CD4-positive, alpha-beta T cell treated with Interleukin-6 at 100 ng/mL for 8 hours (primary cell): ENCODE measurements at places on chromosomes 12 and 14.

GRCh38 chr12:1531654-1532374 lies 62.6 kb downstream of the FBXL14 start:
- no peak for DNase-seq

DNA sequence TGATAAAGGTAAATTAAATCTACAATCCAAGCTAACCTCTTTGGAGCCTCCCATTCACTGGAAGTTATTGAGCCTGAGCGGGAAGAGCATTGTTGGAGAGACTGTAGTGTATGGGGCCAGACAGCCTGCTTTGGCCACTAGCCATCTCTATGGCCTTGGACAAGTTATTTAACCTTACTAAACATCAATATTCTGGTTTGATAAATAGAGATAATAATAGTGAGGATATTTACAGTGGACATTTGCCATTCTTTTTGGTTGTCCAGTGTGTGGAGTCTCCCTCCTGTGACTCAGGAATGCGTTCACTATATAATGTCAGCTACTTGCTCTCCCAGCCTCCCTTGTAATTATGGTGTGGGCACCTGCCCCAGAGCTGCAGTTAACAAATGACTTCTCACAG lies 216.1 kb downstream of the SLC38A4 start:
- no peak for DNase-seq

DNA sequence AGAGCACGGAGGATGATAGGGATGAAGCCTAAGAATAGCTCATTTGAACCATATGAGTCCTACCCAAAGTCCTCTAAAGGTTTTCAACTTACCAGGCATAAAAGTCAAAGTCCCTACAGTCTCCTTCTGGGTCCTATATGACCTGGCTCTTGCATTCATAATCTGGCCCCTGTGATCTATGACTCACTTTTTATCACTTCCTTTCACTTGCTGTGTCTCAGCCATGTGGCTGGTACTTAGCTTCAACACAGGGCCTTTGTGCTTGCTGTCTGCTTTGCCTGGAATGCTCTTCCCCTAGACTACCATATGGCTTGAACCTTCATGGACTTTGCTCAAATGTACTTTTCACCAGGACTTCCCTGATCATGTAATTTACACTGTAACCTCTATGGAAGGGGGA lies 137.6 kb upstream of the TMTC1 start:
- DNase-seq = no peak

- DNase-seq = no peak
These were observed 123.1 kb downstream of the GALC start for GRCh38 chr14:87869619-87870583.

- no peak for DNase-seq
These were observed 282.1 kb downstream of the RPS29 start for GRCh38 chr14:49303946-49304516.

DNA sequence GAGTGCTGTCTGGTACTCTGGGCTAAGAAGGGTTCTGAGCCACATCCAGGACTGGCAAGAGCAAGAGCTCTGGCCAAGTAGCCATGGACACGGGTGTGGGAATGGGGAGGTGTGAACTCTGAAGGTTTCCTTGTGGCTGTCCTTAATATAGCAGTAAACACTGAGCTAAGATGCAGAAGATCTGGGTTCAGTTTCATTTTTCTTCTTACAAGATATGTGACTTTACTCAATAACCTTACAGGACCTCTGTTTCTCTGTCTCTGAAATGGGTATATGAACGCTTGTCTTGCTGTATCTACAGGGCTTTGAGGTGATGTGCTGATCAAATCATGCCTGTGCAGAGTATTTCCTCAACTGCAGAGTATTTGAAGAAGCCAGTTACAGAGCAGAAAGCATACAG lies 521.2 kb downstream of the VRK1 start:
- DNase-seq = no peak

- DNase-seq = no peak
These were observed 283.5 kb downstream of the KSR2 start for GRCh38 chr12:117685110-117685926.

GRCh38 chr12:25278269-25278668 lies 27.5 kb upstream of the KRAS start:
- DNase-seq = no peak

DNA sequence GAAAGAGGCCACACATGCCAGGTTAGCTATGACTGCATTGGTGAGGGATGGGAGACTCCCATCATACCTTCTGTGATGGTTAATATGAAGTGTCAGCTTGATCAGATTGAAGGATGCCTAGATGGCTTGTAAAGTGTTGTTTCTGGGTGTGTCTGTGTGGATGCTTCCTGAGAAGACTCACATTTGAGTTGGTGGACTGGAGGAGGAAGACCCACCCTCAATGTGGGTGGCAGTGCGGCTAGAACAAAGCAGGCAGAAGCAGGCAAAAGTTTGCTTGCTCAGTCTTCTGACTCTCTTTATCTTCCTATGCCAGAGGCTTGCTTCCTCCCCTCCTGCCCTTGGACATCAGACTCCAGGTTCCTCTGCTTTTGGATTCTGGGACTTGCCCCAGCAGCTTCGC lies 88.2 kb downstream of the SSPN start:
- no peak for DNase-seq

DNA sequence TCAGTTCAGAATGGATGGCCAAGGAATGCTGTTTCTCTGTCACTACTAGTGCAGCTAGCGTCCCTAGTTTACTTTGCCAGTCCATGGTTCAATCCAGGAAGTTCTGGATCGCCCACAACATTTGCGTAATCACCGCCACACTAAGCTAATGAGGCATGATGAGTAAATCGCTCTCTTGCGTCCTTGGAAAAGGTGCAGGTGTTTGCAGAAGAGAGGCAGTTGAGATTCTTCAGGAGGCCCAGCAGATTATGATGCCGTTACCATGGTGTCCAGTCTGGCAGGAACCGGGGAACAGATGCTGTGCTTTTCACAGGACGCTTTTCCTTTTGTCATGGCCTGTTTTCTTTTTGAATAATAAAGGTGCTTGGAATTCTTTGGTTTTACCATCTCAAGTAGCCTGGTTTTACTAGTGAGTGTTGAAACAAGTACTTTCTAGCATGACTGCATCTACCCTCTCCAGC lies 9.0 kb downstream of the TPH2 start:
- DNase-seq = no peak

- no peak for DNase-seq
These were observed 190.2 kb downstream of the FSCB start for GRCh38 chr14:44316647-44317440.

DNA sequence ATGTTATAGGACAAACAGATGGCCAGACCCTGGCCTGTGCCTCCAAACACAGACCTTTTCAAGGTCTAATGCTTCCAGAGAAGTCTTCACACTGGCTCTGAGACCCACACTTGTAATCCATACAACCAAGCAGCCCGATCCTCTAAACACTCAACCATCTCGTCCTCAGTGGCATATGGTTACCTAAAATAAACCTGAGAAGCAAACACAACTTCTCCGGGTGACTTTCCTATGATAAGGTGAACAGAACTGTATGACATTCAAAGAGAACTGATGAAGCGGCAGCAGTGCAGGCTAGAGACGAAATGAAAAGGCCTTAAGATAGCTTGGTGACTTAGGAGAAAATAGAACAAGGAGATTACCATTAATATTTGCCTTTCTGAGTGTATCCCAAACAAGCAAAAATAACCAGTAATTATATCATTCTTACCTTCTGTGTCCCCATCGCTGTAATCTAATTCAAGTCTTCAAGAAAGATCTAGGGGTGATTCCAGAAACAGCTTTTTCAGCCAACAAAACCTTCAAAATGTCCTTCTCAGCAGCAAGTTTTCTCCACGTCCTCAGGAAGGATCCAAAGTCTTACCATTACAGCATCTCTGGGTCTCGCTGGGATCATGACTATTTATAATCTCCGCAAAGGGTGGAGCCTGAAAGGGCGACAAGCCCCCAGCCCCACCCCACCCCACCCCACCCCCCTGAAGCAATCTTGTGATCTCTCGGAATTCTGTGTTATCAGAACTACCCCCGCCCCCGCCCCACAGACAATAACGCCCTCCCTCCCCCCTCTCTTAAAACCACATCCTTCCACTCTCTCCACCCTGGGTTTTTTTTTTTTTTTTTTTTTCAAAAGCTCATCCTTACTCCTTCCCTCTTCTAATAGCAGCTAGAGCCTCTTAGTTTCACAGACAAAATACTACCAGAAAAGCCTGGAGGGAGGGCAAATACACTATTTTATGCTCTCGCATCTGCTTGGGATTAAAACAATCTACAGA lies at the start of gene SLC2A3:
Gene SLC2A3, minus strand, starts transcription at position 598 of the 992 bp plus-strand sequence. Its CDS starts 153 bp downstream, at position 445.
- peak; percentile 93 for DNase-seq

DNA sequence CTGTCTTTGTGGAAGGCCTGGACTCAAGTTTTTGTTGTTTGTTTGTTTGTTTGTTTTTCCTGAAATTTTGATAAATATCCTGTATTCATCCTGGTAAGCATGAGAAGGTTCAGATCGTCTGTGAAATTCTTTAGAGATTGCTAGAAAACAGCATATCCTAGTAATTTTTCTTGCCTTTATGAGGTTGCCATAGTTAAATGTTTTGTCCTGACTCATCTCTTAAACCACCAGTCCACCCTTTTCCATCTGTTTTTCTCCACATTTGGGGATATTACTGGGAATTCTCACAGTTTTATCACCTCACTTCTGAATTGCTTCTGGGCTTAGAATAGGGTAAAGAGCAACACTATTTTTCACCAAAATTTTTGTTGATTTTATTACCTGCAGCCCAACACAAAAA lies 248.3 kb downstream of the FBXL14 start:
- DNase-seq = no peak

DNA sequence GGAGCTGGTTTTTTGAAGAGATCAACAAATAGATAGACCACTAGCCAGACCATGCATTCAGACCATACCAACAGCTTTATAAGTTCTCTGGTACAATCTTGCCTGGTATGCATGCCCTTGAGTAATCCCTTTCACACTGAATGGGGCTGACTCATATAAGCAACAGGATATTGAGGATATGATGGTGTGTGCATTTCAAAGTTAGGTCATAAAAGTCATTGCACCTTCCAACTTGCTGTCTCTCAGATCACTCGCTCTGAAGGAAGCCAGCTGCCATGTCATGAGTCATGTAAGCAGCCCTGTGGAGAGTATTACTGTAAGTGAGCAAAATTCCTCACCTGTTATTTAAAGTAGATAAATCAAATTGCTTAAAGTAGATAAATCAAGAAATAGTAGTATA lies 45.0 kb upstream of the OR6J1 start:
- DNase-seq = no peak

GRCh38 chr12:81128930-81129554 lies 51.2 kb downstream of the ACSS3 start:
- DNase-seq = no peak

GRCh38 chr14:90630171-90630806 lies 185.9 kb downstream of the TTC7B start:
- DNase-seq = no peak

DNA sequence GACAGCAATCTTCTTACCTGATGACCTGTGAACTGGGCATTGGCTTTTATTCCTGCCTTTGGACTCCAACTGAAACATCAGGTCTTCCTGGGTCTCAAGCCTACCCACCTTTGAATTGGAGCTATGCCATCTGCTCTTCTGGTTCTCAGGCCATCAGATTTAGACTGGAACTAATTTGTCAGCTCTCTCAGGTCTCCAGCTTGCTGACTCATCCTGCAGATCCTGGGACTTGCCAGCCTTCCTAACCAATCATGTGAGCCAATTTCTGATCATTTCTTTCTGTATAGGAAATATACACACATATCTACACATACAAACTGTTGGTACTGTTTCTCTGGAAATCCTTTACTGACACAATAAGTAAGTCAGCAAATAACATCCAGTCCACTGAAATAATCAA lies 65.3 kb upstream of the TSPAN8 start:
- no peak for DNase-seq

GRCh38 chr12:48037267-48037915 lies 33.1 kb upstream of the COL2A1 start:
- DNase-seq = no peak

GRCh38 chr12:113049976-113050742 lies 6.4 kb upstream of the DTX1 start:
- DNase-seq = no peak

GRCh38 chr12:126782083-126782482 lies 1484.9 kb upstream of the TMEM132C start:
- no peak for DNase-seq

DNA sequence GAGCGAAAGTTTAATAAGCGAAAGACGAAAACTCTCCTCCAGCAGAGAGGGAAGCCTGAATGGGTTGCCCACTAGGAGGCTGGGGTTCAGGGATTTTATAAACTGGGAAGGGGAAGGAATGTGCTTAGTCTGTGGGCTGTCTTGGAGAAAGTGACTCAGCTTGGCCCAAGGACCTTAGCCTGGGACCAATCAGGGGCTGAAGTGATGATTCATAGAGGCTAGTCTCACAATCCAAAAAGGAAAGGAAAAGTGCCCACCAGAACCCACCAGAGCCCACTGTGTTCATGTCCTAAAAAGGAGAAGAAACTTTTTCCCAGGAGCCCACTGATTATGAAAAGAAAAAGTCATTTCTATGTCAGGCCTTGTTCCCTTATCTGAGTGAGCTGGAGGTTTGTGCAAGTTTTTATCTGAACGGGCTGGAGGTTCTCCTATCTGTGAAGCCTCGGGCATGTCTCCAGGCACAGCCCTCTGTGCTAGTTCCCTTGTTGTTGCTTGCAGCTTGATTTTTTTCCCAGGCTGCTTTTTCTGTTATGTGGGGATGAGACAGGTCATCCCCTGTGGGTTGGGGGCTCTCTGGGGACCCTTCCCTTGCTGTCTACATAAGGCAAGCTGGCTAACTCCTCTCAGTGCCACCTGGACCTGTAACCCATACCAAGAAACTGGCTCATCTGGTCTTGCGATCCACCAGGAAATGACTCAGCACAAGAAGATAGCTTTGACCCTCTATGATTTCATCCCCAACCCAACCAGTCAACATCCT lies 8.3 kb upstream of the GOLGA5 start:
- DNase-seq = no peak

DNA sequence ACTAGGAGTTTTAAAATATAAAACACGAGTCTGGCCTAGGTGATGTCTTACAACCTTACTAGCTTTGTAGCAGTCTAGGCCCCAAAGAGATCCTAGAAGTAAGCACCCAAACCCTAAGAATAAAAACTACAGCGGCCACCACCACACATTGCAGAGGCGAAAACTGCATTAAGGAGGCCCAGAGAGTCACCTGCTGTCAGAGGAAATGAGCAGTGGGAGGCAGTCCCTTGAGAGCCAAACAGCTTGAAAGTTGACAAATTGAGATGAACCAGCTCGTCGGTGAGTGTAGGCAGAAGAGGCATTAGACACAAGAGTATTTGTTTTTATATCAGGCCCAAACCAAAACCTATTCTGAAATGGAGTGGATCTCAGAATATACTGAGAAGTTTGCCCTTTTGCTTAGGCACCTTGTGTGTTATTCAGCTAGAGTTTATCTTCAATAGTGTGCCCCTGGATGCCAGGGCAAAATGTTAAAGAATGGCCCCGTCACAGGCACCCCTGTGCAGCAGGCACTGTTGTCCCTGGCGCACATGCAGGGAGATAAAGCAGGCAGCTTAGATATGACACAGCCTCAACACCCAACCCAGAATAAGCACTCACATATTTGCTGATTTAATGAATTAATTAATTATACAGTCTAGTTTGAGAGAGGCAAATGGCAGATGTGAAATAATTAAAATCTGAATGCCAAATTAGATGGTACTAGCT lies 56.7 kb downstream of the TTC7B start:
- DNase-seq = no peak
